Omental fat pad (tissue), 4 donors: ENCODE measurements at places on chromosomes 11 and 22. TPM values are rescaled to one million over a fixed set of nuclear protein-coding genes. Genes with fewer than 3 reads are reported as not detected.

- no peak for DNase-seq
Observed at GRCh38 chr11:23221366-23221765, 361.1 kb upstream of the CCDC179 start.

The SMTNL1 gene
- not detected for total RNA-seq

The SLC25A1 gene
- total RNA-seq, result 93.3 TPM

DNA sequence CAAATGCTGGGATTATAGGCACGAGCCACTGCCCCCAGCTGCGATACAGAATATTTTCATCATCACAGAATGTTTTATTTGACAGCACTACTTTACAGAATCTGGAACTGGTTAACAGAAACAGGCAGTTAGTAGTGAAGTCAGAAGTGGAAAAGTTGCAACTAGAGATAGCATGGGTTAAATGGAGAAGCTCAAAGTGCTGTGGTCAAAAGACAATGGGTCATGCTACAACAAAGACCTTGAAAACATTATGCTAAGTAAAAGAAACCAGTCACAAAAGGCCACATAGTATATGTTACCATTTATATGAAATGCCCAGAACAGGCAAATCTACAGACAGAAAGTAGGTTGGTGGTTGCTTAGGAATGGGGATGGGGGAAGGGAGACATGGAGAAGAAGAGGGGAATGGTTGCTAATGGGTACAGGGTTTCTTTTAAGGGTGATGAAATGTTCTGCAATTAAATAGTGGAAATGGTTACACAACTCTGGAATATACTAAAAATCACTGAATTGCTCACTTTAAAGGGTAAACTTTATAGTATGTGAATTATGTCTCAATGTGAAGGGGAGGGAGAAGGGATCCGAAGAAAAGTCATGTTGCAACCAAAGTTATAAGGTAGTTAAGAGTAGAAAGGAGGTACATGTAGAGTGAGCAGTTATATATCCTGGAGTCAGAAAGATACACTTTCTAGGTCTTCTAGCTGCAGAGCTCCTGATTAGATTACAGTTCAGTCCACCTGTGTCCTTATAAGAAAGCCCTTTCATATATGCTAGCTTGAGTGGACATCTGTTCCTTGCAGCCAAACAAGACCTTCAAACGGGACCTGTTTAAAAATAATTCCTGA is 46.3 kb upstream of the RAPSN start:
- DNase-seq, result no peak

The PIH1D2 gene
- total RNA-seq, result 2.4 TPM

DNA sequence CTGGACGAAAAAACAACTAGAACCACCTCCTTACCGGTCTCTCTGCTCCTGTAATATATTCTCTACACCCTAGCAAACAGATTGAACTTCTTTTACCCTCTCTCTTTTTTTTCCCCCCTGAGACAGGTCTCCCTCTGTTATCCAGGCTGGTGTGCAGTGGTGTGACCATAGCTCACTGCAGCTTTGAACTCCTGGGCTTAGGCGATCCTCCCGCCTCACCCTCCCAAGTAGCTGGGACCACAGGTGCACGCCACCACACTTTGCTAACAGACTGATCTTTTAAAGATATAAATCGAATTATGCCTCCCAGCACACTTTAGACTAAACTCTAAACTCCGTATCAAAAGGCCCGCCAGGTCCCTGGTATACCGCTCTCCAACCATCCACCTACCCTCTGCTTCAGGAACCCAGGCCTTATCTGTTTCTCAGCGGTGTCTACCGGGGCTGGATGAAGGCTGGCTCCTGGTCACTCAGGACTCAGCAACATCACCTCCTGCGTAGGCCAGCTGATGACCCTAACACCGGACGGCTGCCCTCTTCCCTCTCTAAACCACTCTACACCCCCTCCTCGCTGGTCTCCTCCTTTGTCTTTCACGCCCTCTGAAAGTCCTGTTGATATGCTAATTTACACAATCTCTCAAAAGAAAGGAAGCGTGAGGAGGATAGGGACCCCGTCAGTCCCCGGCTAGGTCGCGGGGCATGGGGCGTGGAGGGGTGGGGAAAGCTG is 745 bp downstream of the C22orf39 start:
- DNase-seq, result no peak

DNA sequence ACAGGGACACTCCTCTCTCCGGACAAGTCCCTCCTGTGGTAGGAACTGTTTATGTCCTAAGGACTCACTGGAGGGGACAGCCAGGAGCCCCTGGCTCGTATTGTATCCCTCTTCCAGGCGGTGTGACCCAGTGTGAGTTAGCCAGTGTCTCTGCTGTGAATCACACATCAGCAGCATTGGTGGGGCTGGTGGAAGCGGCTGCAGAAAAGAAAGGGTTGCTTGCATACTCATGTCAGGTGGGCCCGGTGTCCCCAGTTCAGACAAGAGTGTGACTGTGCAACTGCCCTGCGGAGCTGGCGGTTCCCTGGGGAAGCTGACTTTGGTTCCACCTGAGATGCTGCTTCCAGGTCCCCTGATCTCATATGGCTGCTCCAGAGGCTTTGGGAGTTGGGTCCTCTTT is 99.4 kb downstream of the ZBTB16 start:
- no peak for DNase-seq

GRCh38 chr11:65071907-65072630 is 11.8 kb downstream of the CDCA5 start:
- DNase-seq, result no peak

DNA sequence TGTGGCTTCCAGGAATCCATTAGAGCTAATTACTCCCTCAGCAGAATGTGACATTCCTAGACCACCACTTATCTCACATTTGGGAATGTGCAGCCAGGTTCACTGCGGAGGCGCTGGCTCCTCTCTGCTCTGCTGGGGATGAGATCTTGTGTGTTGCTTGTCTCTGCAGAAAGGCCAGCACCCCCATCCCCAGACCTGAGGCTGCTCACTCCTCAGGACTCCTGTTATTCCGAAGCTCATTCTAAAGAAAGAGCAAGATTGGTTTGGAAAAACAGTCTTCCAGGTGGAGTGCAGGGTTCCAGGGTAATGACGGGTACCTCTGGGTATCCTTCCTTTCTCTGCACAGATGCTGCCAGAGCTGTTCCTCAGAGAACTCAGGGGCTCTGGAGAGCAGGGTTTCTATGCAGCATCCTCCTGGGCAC is 20.8 kb downstream of the RSPH14 start:
- DNase-seq, result no peak

- DNase-seq, result no peak
Observed at GRCh38 chr11:34789196-34789834, 126.9 kb downstream of the APIP start.

DNA sequence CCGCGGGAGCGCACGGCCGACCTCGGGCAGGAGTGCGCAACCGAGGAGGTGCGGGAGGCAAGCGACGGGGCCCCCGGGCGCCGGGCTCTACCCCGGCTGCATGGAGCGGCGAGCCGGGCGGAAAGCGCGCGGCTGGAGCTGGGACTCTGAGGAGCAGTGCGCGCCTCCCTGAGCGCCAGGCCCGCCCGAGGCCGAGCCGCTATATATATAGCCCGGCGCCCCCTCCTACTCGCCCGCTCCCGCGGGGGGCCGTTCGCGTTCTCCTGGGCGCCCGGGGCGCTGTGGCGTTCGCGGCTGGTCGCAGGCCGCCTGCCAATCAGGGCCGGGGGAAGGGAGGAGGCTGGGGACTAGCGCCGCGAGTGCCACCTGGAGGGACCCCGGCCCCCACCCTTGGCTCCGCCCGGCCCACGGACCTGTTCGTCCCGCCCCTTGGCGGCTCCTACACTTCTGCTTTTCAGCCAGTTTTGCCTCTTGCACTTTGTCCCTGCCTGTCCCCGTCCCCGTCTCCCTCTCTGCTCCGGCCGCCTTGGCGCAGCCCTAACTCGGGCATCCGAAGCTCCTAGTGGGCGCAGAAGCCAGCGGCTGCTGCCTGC is at the start of gene FGF4:
Gene FGF4 (minus strand): TSS at position 179 of the 593 bp plus-strand sequence. CDS start 257 bp downstream, outside the sequence.
- DNase-seq, result no peak

The LYVE1 gene
- 359 TPM for total RNA-seq

The PDE2A gene
- 54.0 TPM for total RNA-seq

- DNase-seq, result peak; percentile 48
Observed at GRCh38 chr11:102390667-102391465, 43.9 kb downstream of the BIRC2 start.

GRCh38 chr11:69287968-69288882 is 5.7 kb upstream of the MYEOV start:
- DNase-seq, result no peak

The MS4A10 gene
- total RNA-seq, result not detected

The MMP27 gene
- total RNA-seq, result not detected

DNA sequence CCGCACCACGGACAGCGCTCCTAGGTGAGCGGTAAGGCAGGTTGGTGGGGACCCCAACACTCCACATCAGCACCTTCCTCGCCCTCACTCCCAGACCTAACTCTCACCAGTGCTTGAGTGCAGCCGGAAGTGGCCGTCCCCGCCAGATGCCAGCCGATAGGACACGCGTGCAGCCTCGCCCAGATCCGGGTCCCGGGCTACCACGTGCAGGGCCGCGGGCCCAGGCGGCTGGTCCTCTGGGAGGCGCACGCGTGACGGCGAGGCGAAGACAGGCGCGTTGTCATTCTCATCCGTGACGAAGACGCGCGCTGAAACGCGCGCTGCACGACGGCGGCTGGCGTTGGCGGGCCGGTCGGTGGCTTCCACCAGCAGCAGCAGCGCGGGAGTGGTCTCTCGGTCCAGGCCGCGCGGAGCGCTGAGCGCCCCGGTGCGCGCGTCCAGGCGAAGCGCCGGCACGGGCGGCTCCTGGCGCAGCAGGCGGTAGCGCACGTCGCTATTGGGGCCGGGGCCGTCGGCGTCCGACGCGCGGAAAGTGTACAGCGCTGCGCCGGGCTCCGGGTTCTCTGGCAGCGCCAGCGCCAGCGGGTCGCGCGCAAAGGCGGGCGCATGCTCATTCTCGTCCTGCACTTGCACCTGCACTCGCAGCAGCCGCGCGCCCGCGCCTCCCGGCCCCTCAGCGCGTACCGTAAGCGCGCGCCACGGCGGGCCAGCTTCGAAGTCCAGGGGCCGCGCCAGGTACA is 10.8 kb upstream of the TPP1 start:
- no peak for DNase-seq

DNA sequence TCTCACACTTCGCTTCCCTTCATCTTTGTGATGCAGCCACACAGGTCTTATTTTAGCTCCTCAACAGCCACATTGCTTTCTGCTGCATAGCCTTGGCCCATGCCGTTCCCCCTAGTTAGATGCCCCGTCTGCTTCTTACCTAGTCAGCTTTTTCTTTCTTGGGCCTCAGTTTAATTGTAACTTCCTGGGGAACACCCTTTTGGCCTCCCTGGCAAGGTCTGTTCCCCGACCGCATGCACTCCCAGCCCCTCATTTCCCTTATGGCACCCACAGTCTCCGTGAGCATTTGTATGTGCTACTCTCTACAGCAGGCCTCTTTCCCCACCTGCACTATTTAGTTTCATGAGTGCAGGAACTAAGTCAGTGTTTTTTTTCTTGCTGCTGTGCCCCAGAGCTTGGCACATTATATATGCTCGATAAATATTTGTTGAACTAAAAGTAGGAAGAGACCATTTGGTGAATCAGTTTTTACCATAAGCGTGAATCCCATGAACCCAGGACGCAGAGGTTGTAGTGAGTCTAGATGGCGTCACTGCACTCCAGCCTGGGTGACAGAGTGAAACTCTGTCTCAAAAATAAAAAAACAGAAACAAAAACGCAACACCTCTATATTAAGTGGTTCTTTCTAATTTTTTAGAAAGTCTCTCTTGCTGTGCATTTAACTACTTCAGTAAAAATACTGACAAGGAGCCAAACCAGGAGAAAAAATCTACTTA is 38.5 kb downstream of the TNRC6B start:
- DNase-seq, result no peak

The WT1 gene
- 78.0 TPM for total RNA-seq

The CABP4 gene
- total RNA-seq, result 2.2 TPM

DNA sequence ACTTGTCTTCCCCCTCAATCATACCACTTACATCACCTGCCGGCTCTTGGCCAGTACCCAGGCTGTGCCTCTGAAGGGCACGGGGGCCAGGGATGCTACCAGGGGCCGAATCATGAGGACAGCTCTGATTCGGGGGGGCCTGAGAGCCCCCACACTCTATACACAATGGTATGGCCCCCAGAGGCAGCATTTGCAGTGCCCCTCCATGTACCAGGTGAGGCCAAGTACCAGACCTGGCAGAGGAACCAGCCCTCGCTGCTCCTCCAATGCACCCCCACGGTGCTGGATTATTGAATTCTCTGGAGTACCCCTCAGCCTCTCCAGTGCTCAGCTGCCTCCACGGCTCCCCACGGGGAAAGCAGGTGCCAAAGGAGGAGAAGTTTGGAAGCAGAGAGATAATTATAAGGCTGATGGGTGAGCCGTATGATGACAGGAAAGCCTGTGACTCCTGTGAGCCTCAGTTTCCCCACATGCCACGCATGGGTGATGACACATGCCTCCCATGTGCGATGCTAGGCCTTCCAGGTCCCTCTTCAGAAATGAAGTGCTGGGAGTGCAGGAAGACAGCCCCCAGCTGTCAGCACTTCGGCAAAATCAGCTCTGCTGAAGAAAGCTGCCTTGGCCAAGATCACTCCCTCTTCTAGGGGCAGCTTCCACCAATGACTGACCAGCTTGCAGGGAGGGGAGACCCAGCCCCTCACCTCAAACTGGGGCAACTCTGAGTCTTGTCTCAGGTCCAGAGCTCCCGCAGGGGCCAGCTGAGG is 69.9 kb downstream of the THAP12 start:
- DNase-seq, result no peak
